ENCODE measurements at places on chromosomes 4 and X.
A peak's percentile ranks its signal among the peaks of the same experiment; 100 is the strongest.

- no peak for DNase-seq
Measured at GRCh38 chr4:156422576-156422975, 468.9 kb upstream of the CTSO start.

GRCh38 chrX:78493180-78493579, 165.8 kb upstream of the CYSLTR1 start:
- DNase-seq, result no peak

- no peak for DNase-seq
Measured at GRCh38 chrX:138492371-138492770, 219.1 kb downstream of the FGF13 start.

DNA sequence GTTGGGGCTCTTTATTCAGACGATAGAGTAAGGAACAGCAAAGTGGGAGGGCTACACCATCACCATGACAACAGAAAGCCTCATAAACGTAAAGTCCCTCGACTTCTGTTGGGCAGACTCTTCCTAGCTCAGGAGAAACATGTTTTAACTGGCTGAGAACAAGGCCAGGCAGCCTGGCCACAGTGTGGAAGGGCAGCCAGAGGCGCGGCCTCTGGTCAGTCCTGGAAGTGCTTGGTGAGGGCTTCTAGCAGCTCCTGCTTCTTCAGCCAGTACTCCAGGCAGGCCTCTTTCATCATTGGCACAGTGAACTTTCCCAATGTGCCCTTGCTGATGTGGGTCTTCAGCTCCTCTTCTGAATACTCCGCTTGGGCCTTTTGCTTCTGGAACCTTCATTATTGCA, 690.9 kb downstream of the PCDH19 start:
- DNase-seq, result no peak

DNA sequence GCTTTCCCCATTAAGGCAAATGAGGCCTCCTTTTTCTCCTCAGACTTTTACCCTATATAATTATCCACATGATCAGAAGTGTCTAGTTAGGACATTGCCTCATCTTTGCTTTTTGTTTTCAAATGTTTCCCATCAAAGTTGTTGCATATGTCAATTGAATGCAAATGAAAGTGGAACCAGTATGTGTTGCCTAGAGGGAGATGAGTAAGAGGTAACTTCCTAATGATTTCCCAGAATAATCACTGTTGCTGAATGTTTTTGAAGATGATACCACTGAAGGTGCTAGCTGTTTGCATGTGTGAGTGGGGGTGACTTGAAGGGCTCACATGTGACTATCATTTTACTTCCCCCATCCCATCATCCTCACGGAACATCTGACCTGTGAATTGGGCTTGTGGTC, 33.9 kb downstream of the PAK3 start:
- peak; percentile 8 for DNase-seq

GRCh38 chr4:153181293-153181692, 22.9 kb upstream of the TRIM2 start:
- no peak for DNase-seq

DNA sequence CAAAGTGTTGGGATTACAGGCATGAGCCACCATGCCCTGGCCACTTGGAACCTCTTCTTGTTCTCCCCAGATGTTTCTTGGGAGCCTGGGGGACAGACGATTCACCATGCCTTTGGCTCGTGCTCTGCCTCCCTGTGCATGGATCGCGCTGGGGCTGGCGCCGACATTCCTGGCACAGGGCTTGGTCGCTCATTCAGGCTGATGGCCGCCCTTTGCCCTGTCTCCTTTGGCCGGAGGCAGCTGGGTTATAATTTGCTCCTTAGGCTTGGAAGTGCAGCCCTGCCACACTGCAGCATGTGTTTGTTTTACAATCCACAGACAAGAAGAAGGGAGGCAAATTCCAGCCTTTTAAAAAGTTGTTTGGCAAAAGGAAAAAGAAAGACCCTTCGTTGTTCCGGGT, 115.3 kb downstream of the AASDH start:
- no peak for DNase-seq

DNA sequence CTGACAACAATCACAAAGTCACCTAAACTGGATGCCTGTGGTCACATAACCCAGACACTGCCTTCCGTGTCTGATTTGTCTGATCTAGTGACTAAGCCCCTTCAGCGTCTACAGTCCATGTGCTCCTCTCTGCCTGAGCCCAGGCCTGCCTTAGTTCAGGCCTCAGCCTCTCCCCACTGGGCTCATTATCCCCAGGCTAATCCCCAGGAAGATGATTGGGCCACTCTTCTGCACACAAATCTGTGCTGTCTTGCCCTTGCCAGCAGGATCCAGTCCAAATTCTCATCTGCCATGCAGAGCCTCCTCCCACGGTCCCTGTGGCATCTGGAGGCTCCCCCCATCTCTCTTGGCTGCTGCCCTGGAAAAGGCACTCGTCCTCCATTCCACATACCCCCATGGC, 96.5 kb downstream of the SLC2A9 start:
- DNase-seq, result no peak

GRCh38 chr4:104866809-104867208, 279.9 kb upstream of the TET2 start:
- no peak for DNase-seq

DNA sequence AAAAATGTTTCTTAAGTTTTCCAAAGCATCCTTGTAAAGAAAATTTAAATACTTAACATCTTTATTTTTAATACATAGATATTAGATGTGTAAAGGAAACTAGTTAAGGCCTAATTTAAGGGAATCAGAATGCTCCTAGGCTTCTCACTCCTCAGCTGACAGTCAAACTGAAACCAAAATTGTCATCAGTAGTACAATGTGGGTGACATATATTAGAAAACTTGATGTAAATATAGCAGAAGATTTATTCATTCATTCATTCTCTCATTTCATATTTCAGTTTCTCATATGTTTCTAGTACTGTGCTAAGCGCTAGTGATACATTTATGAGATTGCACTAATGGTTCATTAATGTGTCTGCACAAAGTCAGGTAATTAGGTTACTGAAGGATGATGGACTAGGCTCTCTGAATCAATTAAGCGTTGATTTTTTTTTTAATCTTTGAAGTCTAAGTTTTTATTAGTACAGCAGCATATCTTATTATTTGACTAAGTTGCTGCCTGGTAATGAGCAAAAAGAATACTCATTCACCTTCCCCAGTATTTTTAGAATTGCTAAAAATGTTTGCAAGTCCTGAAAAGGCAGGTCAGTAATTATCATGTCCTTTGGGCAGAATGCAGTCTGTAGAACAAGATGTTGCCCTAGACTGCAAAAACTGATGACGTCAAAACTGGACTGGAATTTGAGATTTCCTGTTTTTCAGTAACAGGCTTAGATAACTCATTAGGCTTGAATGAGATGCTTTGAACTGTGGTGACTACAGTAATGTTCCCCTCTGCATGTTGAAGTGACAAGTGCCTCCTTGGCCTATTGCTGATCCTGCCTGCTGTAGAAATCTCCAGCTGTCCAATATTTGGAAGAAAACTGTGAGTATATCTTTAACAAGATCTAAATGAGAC, 128.7 kb downstream of the ARHGAP24 start:
- DNase-seq, result no peak

GRCh38 chr4:37715889-37716402, 29.8 kb upstream of the RELL1 start:
- DNase-seq, result peak; percentile 57

DNA sequence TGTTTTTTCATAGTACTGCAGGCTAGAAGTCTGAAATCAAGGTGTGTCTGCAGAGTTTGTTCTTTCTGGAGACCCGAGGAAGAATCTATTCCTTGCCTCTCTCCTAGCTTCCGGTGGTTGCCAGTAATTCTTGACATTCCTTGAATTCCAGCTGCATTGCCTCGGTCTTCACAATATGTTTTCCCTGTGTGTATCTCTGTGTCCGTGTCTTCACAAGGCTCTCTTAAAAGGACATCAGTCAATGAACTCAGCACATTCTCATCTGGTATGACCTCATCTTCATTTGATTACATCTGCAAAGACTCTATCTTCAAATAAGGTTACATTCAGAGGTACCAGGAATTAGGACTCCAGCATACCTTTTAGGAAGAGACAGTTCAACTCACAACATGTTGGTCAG, 163.4 kb downstream of the BANK1 start:
- DNase-seq, result no peak

DNA sequence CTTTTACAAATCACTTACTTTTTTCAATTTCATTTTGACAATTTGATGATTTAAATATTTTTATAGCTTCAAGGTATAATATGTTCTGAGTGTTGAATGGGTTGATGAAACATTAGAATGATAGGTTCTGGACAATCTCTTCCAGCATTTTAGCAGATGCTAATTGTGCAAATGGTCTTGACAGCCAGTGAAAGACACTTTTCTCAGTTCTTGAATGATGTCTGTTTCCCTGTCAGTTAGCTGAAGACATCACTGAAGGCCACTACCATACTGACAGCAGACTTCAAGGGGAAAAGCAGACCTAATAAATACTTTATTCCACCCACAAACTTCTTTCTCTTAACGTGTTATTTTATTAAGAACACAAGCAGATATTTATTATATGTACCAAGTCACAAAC, 498.6 kb downstream of the GRXCR1 start:
- no peak for DNase-seq

GRCh38 chrX:11272290-11272689, 20.9 kb upstream of the AMELX start:
- no peak for DNase-seq

DNA sequence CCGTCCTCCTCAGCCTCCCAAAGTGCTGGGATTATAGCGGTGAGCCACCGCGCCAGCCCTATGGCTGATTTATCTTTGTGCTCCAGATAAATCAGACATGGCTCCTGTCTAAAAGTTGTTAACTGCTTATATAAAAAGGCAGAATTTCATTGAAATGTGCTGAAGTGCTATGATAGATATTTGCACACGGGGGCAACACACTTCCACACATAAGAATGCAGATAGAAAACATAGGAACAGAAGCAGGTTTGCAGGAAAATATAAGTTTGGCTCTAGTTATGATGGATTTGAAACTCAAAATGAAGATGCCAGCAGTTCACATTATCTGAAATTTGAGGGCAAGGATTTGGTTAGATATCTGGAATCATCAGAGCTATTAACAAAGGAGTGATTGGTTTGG, 163.1 kb upstream of the SLITRK2 start:
- no peak for DNase-seq

DNA sequence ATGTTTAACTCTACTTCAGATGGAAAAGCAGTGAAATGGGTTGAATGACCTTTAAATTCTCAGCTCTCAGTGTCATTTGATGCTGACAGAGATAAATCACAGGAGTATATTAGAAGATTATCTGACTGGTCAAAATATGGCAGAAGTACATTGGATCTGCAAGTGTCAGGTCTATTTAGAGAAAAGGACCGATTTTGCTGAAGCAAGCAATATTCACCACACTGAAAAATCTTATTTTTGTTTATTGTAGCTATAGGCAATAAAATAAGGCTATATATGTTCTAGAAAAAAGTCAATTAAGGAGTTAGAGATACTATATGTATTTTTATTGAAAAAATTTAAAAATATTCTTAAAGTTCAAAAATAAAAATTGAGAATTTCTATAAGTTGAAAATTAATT, 325.3 kb downstream of the CXXC4 start:
- no peak for DNase-seq

GRCh38 chr4:7361280-7361895, 73.3 kb downstream of the PSAPL1 start:
- no peak for DNase-seq

GRCh38 chr4:173264684-173265185, 69.4 kb downstream of the HMGB2 start:
- DNase-seq, result peak; percentile 37

- peak; percentile 51 for DNase-seq
Measured at GRCh38 chr4:88457307-88458103, 586 bp downstream of the HERC5 start.

DNA sequence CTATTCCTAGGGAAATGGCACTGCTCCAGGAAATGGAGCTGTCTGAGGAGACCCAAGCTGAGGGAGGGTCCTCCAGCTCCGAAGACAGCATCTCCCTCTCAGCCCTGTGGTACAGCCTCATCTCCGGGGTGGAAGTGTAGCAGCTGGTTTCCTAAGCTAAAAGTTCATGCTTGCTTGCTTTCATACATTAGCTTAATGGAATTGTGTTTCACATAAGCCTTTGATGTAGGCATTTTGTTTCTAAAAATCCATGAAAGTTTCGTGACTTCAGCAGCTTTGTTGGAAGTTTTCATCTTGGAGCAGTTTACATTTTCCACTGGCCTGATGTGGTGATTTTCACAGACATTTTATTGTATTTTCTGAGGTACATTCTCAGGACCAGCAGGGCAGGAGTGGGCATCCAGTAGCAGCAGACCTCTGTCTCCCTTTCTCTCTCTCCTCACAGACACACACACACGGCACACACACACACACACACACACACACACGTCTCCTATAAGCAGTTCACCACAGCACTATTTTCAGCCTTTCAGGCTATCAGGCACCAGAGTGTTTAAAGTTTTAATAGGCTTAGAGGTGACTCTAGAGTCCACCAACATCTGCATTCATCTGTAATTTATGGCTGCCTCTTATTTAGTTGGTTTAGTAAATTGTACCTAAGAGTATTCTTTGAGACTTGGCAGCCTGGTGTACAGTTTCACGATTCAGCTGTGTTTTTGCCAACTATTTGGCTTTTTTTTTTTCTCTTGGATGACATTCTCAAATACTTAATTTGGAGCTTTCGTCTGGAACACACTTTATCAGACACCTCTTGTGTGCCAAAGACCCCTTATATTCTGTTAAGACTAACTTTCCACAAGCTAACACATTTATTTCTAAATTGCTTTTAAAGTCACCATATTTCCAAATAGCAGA, 225.8 kb upstream of the SFRP2 start:
- DNase-seq, result no peak

- DNase-seq, result no peak
Measured at GRCh38 chr4:3471098-3471760, 8.1 kb downstream of the DOK7 start.

DNA sequence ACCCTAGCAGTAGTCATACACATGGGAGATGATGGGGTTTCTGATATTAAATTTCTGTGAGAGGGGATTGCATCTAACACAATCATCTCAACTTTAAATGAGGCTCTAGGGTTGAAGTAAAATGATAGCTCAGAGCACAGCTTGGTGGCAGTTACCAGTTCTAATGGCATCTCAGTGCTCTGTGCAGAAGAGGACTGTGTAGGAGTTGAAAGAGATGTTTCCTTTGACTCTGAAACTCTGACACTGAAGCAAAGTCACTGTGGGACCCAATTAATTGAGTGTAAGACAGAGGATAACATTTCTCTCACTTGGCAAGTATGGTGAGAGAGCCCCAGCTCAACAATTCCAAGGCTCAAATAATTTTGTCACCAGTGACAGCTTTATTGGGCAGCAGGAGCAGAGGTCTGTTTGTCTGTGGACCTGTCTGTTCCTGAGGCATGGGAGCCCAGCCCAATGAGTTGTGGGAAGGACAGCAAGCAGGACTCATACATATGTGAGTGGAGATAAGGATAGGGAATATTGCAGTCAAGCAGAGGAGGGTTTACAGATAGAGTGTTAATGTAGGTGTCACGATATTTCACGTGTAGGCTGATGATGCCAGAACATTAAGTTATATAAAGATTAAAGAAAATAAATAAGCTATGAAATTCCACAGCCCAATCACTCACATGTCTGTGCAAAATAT, 76.7 kb upstream of the NAF1 start:
- DNase-seq, result no peak

GRCh38 chr4:47538825-47539154, 53.7 kb downstream of the ATP10D start:
- DNase-seq, result no peak

Data from activated CD4-positive, alpha-beta memory T cell treated with anti-CD3 and anti-CD28 coated beads for 36 hours (primary cell).